CD4-positive, alpha-beta T cell treated with Interleukin-17A for 4 hours (primary cell): ENCODE measurements at places on chromosomes 4 and X.
A peak's percentile ranks its signal among the peaks of the same experiment; 100 is the strongest.

DNA sequence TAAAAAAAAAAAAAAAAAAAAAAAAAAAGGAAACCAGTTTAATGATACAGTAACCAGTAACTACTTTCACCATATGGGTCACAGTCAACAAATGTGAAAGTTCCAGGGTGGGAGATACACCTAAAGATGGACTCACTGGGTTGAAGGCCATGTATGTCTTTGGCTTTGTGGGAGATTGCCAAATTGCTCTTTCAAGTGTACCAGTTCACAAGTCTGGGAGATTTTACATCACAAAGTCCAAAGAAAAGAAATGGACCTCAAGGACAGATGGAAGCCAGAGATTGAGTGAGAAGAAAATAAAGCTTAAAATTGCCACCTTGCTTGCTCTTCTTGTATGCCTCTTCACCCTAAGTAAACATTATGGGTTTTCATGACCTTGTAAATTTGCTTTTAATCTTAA lies 65.3 kb downstream of the NHS start:
- no peak for DNase-seq

- no peak for DNase-seq
These were observed 537.1 kb upstream of the CXorf51A start for GRCh38 chrX:147351644-147352043.

- DNase-seq, result no peak
These were observed 426.3 kb upstream of the FAM241A start for GRCh38 chr4:111718763-111719559.

DNA sequence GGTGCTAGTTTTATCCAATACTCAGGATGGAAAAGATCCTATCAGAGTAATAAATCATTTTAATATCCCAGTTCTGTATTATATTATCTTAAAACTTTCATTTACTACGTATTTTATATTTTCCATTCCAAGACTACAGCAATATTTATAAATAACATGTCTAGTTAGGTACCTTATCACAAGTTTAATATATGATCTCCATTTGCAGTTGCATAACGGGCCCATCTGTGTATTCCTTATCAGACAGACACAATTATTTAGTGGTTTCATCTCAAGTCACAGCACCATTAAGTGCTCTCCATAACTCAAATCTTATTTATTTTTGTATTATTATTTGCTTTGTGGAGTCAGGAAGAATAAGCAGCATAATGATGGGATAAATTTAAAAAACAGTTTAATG lies 333.9 kb downstream of the SH2D1A start:
- DNase-seq, result no peak

DNA sequence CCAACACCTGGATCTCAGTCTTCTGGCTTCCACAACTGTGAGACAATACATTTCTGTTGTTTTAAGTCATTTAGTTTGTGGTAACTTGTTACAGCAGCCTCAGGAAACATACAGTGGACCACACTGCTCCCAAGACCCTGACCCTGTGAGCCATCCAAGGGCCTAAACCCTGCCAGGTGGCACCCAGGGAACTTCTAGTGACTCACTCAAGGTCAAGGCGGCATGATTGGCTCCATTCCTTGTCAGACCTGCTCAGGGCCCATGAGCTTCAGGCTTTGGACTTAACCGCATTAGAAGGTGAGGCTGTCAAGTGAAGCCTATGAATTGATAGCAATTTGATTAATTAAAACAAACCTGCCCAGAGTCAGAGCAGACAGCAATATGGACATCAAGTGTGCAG lies 165.7 kb upstream of the MAMLD1 start:
- no peak for DNase-seq

DNA sequence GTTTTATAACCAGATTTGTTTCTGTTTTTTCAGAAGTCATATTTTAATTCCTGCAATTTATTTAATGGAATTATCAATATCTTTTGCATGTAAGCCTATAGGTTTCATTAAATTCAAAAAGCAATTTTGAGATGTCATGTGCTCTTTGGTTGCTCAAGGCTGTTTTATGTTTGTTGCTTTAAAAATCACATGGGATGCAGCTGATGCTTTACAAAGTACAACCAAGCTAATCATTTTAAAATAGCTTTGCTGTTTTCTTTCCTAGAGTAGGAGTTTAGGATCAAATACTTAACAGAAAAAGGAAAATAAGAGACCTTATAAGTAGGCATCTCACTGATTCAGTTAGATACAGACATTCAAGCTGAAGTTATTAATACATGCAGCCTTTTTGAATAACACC lies 11.3 kb downstream of the CPEB2 start:
- DNase-seq, result no peak

GRCh38 chrX:133300591-133300990 lies 82.4 kb upstream of the TFDP3 start:
- no peak for DNase-seq

DNA sequence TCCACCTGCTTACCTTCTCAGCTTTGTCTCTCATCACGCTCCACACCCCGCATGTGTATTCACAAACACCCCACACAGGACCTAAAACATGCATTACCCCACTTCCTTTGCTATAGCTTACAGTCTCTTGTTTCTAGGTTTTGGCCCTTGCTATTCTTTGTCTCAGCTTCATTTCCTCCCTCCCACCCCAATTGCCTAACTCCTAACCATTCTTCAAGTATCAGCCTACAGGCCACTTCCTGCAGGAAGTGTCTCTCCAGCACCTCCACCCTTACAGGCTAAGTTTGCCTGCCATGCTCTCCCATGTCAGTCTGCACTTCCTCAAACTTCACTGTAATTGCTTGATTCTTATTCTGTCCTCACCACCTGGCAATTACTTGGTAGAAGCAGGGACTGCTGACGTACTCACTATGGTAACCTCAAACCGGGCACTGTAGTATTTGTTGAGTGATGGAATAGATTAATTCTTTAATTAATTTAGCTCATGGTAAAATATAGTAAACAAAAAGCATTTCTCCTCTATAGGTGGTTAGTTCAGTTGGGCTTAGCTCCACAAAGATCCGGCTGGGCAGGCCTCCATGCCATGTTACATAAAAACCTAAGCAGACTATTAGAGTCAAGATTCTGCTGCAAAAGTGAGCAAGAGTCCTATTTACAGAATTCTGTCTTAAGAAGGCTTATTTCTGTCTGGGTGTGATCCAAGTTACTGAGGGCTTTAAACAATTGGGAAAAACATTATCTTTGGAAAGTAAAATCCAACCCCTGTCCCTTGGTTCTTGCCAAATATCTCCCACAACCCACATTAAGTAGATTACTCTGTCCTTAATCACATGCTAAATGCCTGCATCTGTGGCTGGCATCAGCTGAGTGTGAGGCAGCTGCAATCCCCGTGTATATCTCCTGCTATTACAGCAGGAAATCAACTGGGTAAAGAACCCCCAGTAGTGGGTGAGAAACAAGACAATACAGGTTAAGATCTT lies 124.7 kb upstream of the CPEB2 start:
- peak; percentile 17 for DNase-seq

DNA sequence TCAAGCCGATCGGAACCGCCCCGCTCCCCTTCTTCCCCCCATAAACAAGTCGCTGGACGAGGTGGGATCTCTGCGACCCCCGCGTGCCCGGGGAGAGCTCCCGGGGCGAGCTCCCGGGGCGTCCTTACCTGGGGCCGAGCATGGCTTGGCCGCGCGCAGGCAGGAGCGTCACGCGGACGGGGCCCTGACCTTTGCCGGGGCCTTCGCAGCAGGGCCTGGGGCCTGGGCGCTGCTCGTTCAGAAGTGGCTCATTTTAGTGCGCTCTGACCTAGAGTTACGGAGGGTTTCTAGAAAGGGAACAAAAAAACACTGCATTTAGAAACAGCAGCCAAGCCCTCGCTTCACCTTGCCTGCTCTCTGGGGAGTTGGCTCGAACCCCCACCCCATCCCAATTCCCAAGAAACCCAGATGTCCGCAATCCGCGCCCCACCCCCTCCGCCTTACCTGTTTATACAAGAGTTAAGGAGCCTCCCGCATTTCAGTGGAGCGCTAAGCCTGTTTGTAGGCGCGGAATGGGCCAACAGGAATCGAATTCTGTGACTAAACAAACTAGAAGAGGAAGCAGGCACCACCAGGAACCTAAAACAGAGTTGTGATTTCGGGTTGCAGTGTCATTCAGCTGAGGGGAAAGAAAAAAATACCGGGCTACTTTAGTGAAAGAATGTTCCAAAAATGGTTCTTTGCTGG lies 814 bp upstream of the RBM47 start:
- DNase-seq, result peak; percentile 4

- no peak for DNase-seq
These were observed 213.9 kb downstream of the SPOCK3 start for GRCh38 chr4:167020410-167020809.

DNA sequence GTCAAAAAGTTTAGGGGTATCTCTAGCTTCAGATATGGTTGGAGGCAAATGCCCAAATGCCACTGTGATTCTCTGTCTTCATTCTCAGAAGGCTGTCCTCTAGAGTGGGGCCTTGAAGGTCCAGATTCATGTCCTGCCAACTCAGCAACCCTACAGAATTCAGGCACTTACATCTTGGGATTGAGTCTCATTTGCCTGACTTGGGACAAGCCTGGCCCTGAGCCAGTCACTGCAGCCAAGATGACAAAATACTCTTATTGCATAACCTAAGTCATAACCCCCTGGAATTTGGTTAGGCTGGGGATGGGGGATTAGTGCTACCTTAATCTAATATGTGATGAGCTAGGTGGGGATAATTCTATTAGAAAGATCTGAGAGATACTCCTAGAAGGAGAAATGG lies 100.5 kb downstream of the AREG start:
- no peak for DNase-seq

DNA sequence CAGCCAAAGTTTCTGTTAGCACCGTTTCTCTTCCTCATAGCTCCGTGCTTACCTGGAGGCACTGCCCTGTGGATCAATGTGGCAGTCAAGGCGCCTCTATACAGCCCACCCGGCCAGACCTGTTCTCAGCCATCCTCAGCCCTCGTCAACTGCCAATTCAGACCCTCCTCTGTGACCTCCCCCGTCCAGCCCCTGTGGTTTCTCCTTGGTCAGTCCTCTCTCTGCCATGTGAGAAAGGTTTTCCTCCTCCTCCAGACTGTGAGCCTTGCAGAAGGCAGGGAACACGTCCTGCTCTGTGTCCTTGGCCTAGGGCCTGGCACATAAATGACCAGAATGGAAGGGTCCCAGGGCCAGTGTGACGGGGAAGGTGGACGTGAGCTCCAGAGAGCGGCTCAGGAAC lies 174.6 kb upstream of the PSAPL1 start:
- no peak for DNase-seq

GRCh38 chr4:634599-634985 lies 9.2 kb downstream of the PDE6B start:
- no peak for DNase-seq

- DNase-seq, result no peak
These were observed 4.8 kb downstream of the NOCT start for GRCh38 chr4:139020384-139020783.

- DNase-seq, result no peak
These were observed 17.1 kb downstream of the GAB1 start for GRCh38 chr4:143353797-143354196.

- DNase-seq, result no peak
These were observed 7.2 kb upstream of the LNX1 start for GRCh38 chr4:53598483-53598882.

DNA sequence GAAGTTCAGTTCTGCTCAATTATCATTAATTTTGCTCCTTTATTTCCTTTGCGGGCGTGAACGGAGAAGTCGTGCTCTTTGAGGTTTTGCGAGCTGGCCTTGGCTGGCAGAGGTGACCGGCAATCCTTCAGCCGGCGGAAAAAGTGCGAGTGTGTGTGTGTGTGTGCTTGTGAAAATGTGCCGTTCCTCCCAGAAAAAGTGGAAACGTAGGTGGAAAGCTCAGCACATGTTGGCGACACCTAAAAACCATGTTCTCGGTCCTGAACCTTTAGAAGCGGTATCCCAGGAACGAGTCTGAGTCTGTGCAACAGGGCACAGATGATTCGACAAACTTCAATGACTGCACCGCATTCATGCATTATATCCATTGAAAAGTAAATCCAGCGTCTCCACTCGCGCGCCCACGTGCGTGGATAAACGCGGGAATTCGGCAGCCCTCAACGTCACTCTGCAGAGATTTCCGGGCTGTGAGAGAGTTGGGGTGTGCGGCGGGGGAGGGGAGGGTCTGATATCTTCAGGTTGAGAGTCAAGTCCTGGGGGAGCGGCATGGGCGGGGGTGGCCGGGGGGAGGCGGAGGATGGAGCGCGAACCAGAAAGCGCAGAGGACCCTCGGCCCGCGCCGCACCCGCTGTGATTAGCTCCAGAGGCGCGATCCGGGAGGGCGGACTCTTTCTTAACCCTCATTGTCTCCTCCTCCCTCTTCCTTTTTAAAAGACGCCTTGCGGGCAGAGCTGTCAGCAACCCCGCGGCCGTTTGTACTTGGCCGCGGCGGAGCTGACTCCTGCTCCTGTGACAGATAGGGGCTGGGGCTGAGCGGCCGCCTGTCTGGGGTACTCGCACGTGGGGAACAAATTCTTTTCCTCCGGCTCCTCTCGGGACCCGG lies at the start of gene SHISA3:
Gene SHISA3, plus strand, starts transcription at position 737 of the 883 bp plus-strand sequence. CDS start 569 bp downstream, outside the sequence.
- no peak for DNase-seq

DNA sequence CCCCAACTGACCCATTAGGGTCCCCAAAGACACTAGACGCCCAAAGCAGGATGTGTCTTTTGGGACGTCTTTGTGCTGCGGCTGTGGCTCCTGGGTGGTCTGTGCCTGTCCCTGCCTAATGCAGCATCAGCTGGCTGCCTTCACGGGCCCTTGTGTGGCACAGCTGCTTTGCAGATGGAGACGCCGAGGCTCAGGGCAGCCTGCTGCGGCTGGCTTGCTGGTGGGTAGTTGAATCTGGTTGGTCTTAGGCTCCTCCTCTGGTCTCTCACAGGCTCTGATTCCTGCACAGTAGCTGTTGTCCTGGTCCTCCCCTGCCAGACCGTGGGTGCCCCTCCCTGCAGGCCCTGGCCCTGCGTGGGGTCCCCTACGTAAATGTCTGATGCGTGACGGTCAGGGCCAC lies 8.1 kb downstream of the CPZ start:
- DNase-seq, result no peak

GRCh38 chr4:10157478-10158332 lies 41.1 kb upstream of the WDR1 start:
- peak; percentile 50 for DNase-seq

DNA sequence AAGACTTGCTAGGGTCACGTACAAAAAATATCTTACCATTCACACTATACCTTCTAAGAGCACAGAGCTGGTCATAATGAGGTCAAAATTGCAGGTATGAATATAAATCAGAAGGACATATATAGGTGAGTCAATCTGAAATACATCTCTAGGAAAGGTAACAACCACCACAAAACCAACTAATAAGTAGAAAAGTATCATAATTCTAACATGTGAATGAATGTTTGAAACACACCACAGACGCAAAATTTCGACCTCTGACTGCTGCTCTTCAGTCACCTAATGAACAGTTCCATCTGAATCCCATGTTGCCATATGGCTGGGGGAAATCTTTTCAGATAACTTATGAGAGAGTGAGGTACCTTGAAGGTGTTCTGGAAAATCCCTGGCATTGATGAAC lies 22.1 kb downstream of the STAP1 start:
- no peak for DNase-seq

- peak; percentile 27 for DNase-seq
These were observed 170.7 kb downstream of the SLIT2 start for GRCh38 chr4:20422398-20422797.

- DNase-seq, result no peak
These were observed 131.2 kb downstream of the LDB2 start for GRCh38 chr4:16767251-16767650.
